Neuronal stem cell (in vitro differentiated cells): ENCODE measurements at places on chromosomes 6 and 20.

DNA sequence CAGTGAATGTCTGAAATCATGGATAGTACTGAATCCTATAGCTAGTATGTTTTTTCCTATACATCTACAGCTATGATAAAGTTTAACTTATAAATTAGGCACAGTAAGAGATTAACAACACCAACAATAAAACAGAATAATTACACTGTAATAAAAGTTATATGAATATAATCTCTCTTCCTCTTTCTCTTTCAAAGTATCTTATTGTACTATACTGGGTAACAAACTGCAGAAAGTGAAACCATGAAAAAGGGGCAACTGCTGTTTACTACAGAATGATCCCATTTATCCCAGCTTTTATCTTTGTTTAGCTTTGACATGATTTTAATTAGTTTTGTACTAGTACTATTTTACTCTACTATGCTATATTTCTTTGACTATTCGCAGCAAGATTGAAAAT is 25.8 kb downstream of the ESF1 start:
- no peak overlapping the region for H3K4me3 ChIP-seq
- H3K27me3 ChIP-seq: no peaks in the 10 kb centered on the region
- peaks cover 86% of the 10 kb centered on the region for H3K36me3 ChIP-seq

GRCh38 chr6:137025786-137026730 is 18.7 kb downstream of the IL20RA start:
- H3K36me3 ChIP-seq: no peaks in the 10 kb centered on the region
- DNase-seq: no peak
- no peaks in the 10 kb centered on the region for H3K27me3 ChIP-seq
- no peaks in the 10 kb centered on the region for H3K4me1 ChIP-seq
- H3K4me3 ChIP-seq: no peak overlapping the region

DNA sequence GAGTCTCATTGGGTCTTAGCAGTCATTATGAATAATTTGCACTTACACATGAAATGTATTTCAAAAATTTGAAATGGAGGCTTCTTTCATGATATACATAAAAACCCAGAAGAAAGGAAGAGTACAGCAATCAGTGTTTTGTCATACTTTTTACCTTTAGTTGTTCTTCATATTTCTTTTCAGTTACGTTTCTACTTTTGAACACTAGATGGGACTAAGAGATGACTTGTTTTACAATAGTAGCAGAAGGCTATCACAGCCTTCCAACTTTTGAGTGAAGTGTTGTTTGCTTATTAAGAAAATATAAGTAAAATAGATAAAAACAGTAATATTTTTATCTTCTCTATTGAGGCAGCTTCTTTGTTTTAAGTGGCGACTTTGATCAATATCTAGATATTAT is 58.1 kb downstream of the L3MBTL3 start:
- H3K36me3 ChIP-seq: peaks cover 2% of the 10 kb centered on the region
- no peak overlapping the region for H3K4me3 ChIP-seq
- no peak for DNase-seq
- no peak overlapping the region for H3K27ac ChIP-seq
- H3K4me1 ChIP-seq: peaks cover 2% of the 10 kb centered on the region
- no peaks in the 10 kb centered on the region for H3K27me3 ChIP-seq

DNA sequence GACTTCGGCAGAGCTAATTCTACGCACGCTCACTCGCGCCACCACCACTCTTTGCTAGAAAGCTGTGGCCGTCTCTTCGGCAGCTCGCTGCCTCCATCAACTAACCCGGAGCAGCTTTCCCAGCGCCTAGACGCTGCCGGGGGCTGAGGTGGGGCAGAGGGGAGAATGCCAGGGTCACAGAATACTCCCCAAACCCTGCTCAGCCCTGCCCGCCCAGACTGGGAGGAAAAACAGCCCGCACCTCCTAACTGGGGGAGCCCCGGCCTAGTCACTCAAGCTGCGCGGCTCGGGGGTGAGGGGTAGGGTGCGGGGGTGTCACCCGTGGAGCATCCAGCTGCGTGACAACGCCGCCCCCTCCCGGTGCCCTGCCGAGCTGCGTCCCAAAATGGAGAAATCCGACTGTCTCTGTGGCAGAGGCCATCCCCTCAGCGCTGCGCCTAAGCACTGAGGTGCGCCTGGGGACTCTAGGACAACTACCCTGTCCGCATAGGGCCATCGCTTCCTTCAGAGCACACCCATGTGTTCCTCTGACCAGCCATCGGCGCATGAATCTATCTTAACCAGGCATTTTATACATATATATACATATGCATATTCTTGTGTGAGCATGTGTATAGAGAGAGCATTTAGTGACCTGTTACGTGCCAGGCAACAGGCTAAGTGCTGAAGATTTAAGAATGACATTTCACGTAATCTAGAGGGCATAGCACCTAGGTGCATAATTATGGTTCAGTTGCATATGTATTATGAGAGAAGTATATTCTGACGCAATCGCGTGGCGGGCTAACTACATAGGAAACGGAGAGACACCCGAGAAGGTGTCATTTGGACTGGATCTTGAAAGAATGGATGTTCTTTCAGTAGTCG is 1.5 kb upstream of the TENT5A start:
- H3K36me3 ChIP-seq: peaks cover 13% of the 10 kb centered on the region
- H3K4me3 ChIP-seq: peak overlapping the region; percentile 85
- H3K27me3 ChIP-seq: peaks cover 20% of the 10 kb centered on the region
- H3K27ac ChIP-seq: no peak overlapping the region

DNA sequence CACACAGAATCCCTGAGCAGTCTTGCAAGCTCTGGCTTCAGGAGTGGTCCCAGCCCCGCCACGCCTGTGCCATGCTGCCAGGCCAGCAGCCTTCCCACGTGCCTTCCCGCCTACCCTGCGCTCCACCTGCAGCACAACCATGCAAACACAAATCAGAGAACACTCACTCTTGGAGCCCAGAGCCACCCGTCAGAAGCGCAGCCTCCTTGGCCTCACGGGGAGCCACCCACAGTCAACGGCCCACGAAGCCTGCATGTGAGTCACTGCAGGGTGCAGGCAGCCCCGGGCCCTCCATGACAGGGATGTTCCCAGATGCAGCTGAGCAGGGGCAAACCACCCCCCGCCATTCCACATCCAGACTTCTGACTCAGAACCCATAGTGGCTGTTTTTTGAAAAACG is 217.0 kb downstream of the DLL1 start:
- no peak overlapping the region for H3K4me3 ChIP-seq
- peaks cover 9% of the 10 kb centered on the region for H3K4me1 ChIP-seq
- H3K27ac ChIP-seq: no peak overlapping the region
- no peak for DNase-seq
- no peaks in the 10 kb centered on the region for H3K36me3 ChIP-seq

- H3K27ac ChIP-seq: no peak overlapping the region
- no peak for DNase-seq
- H3K36me3 ChIP-seq: no peaks in the 10 kb centered on the region
- peaks cover 2% of the 10 kb centered on the region for H3K4me1 ChIP-seq
These were observed 42.7 kb downstream of the TOX2 start for GRCh38 chr20:43957392-43957791.

DNA sequence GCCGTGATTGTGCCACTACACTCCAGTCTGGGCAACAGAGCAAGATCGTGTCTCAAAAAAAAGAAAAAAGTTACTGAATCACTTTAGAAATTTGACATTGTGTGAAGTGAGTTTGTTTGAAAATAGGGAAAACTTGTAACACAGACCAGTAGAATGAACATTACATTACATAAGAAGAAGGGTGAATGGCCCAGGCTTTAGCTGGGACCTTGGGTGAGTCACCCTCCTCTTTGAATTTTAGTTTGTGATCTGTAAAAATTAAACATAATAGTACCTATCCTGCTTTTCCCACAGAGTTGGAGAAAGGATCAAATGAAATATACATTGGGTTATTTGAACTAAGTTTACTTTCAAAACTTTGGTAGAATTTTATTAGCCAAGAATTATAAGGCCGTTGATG is 56.3 kb downstream of the KCNS1 start:
- no peaks in the 10 kb centered on the region for H3K27me3 ChIP-seq
- no peak for DNase-seq
- no peak overlapping the region for H3K4me3 ChIP-seq
- H3K4me1 ChIP-seq: no peaks in the 10 kb centered on the region
- no peaks in the 10 kb centered on the region for H3K36me3 ChIP-seq
- H3K27ac ChIP-seq: no peak overlapping the region

DNA sequence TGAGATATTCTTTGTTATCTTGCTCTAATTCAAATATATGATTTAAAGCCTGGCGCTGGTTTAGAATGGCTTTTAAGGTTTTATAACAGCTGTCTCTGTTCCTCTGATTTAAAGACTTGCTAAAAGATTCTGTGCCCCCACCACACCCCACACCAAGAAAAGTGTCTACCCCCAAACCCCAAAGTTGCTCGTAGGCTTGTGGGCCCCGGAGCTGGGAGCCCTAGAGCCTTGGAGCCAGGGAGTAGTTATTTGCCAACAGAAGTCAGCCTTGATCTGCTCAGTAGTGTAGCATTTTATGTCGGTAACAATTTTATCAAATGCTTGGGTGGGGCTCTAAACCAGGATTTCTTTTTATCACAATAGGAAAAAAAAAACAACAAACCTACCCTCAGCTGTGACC is 105.2 kb upstream of the TRAF3IP2 start:
- DNase-seq: no peak
- no peaks in the 10 kb centered on the region for H3K27me3 ChIP-seq
- no peak overlapping the region for H3K27ac ChIP-seq
- H3K36me3 ChIP-seq: peaks cover 15% of the 10 kb centered on the region

DNA sequence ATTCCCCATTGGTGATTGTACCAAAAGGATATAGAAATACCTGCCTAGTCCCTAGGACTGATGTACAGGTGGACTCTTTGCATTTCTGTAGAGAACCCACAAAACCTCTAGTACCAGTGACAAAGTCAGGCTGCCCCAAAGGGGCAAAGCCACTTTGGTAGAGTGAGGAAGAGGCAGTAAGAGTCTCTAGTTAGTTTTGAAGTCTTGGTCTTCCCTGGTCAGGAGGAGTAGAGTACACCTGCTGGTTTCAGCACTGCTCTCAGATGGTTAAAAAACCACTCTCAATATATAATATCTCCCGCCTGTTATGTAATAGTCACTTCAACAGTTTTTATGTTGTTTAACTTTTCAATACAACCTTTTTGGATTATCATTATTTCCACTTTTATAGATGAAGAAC is 344.9 kb downstream of the CDKAL1 start:
- H3K4me1 ChIP-seq: peaks cover 13% of the 10 kb centered on the region
- peak overlapping the region; percentile 16 for H3K27ac ChIP-seq
- no peak for DNase-seq
- H3K27me3 ChIP-seq: no peaks in the 10 kb centered on the region
- no peak overlapping the region for H3K4me3 ChIP-seq

- no peaks in the 10 kb centered on the region for H3K4me1 ChIP-seq
- DNase-seq: peak; percentile 75
- H3K4me3 ChIP-seq: peak overlapping the region; percentile 78
- no peak overlapping the region for H3K27ac ChIP-seq
- H3K27me3 ChIP-seq: no peaks in the 10 kb centered on the region
These were observed 16.4 kb downstream of the ZNF311 start for GRCh38 chr6:28988536-28989311.

- peaks cover 4% of the 10 kb centered on the region for H3K36me3 ChIP-seq
- DNase-seq: no peak
- no peak overlapping the region for H3K4me3 ChIP-seq
- peaks cover 2% of the 10 kb centered on the region for H3K4me1 ChIP-seq
These were observed 341.2 kb downstream of the SYNE1 start for GRCh38 chr6:152295920-152296319.

- H3K4me3 ChIP-seq: no peak overlapping the region
- DNase-seq: no peak
- H3K36me3 ChIP-seq: no peaks in the 10 kb centered on the region
- no peaks in the 10 kb centered on the region for H3K27me3 ChIP-seq
These were observed 15.1 kb upstream of the PPP1R16B start for GRCh38 chr20:38790200-38791053.

- peak; percentile 30 for DNase-seq
- H3K4me3 ChIP-seq: peak overlapping the region; percentile 86
- H3K36me3 ChIP-seq: no peaks in the 10 kb centered on the region
- H3K4me1 ChIP-seq: peaks cover 7% of the 10 kb centered on the region
- peaks cover 54% of the 10 kb centered on the region for H3K27me3 ChIP-seq
These were observed 1.1 kb upstream of the SAMD5 start for GRCh38 chr6:147507162-147508041.

GRCh38 chr6:56691286-56691595 is 48.6 kb upstream of the DST start:
- no peaks in the 10 kb centered on the region for H3K27me3 ChIP-seq
- no peak overlapping the region for H3K4me3 ChIP-seq
- H3K27ac ChIP-seq: no peak overlapping the region
- no peak for DNase-seq
- peaks cover 5% of the 10 kb centered on the region for H3K4me1 ChIP-seq

- no peak overlapping the region for H3K27ac ChIP-seq
- no peak for DNase-seq
- no peaks in the 10 kb centered on the region for H3K36me3 ChIP-seq
These were observed 38.8 kb downstream of the CPNE5 start for GRCh38 chr6:36800223-36801076.

- no peaks in the 10 kb centered on the region for H3K36me3 ChIP-seq
- H3K27ac ChIP-seq: no peak overlapping the region
- H3K4me3 ChIP-seq: no peak overlapping the region
These were observed 31.2 kb downstream of the CITED2 start for GRCh38 chr6:139343052-139343750.

- H3K27me3 ChIP-seq: peaks cover 82% of the 10 kb centered on the region
- H3K4me1 ChIP-seq: peaks cover 22% of the 10 kb centered on the region
- no peak overlapping the region for H3K4me3 ChIP-seq
- no peak overlapping the region for H3K27ac ChIP-seq
- no peak for DNase-seq
These were observed 839 bp upstream of the HRH3 start for GRCh38 chr20:62220666-62221568.

DNA sequence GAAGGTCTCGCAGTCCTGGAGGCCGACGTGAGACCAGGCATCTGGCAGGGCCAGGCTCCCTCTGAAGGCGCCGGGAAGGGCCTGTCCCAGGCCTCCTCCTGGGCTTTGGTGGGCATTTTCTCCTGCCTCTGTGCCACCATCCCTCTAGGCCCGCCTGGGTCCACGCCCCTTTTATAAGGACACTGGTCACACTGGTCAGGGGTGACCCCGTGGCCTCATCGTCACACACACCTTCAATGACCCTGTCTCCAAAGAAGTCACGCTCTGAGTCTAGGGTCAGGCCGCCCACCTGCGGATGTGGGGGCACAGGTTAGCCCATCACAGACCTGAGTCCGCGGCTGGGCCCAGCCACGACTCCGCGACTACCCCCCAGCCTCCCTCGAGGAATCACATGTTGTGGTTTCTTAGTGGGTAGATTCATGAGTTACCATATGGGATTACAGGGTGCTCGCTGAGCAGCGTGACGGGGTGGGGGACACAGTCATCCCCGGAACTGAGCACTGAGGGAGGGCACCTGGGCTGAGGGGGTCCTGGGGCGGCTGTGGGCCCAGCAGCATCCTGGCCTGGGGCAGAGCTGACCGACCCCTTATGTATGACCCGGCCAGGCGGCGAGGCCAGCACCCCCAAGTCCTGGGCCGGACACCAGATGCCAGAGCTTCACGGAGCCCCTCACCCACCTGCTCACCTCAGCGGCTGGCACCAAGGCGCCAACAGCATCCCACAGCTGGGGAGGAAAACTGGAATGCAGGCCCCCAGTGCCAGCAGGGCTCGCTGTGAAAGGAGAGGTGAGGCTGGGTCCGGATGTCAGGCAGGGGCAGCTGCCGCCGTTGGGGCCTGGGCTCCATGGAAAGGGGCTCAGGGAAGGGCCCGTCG is 115.9 kb downstream of the DLL1 start:
- no peaks in the 10 kb centered on the region for H3K27me3 ChIP-seq
- no peak overlapping the region for H3K4me3 ChIP-seq
- no peaks in the 10 kb centered on the region for H3K36me3 ChIP-seq
- H3K27ac ChIP-seq: no peak overlapping the region
- DNase-seq: no peak

GRCh38 chr20:20292472-20292871 is 75.4 kb upstream of the INSM1 start:
- no peak overlapping the region for H3K27ac ChIP-seq
- no peaks in the 10 kb centered on the region for H3K36me3 ChIP-seq
- no peak for DNase-seq
- H3K4me3 ChIP-seq: no peak overlapping the region
